Testis (tissue), 5 donors: ENCODE measurements at places on chromosomes 7 and 10.

DNA sequence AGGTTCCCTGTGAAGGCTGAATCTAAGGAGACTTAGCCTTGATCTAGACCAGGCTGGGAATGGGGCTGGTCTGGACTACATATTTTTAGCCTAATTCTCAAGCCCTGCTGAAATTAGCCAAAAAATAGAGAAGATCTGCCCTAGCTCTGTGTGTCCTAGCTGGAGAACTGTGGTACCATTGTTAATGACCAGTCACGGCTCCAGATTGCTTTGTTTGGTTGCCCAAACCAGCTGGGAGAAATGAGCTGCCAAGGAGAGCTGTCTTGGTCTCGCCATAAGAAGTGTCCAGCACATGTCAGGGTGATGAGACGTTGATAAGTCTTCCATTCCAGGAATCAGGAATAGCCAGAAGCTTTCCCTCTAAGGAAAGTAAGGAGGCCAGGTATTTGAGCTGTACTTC, 20.7 kb downstream of the GBX1 start:
- DNase-seq = no peak

DNA sequence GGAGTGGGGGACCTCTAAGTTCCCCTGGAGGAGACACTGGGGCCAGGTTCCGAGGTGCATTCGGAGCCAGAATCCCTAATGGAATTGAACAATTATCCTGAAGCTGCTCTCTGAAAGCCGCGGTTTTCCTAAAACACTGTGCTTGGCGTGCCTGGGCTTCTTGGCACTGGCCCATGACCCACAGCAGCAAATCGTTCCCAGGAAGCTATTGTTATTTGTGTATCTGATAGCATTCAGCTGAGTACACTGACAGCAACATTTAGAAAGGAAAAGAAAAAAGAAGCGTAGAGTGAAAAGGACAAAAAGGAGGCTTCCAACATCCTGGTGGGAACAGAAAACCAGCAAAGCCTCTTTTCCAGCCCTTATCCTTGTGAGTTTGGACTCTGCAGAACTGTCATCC, 339.8 kb downstream of the FRMD4A start:
- DNase-seq = peak; percentile 33

GRCh38 chr10:49381111-49381900, 14.6 kb downstream of the DRGX start:
- DNase-seq = no peak

GRCh38 chr7:44291066-44291732, 34.2 kb downstream of the CAMK2B start:
- DNase-seq = peak; percentile 82

GRCh38 chr10:132118366-132118765, 52.6 kb downstream of the JAKMIP3 start:
- no peak for DNase-seq

DNA sequence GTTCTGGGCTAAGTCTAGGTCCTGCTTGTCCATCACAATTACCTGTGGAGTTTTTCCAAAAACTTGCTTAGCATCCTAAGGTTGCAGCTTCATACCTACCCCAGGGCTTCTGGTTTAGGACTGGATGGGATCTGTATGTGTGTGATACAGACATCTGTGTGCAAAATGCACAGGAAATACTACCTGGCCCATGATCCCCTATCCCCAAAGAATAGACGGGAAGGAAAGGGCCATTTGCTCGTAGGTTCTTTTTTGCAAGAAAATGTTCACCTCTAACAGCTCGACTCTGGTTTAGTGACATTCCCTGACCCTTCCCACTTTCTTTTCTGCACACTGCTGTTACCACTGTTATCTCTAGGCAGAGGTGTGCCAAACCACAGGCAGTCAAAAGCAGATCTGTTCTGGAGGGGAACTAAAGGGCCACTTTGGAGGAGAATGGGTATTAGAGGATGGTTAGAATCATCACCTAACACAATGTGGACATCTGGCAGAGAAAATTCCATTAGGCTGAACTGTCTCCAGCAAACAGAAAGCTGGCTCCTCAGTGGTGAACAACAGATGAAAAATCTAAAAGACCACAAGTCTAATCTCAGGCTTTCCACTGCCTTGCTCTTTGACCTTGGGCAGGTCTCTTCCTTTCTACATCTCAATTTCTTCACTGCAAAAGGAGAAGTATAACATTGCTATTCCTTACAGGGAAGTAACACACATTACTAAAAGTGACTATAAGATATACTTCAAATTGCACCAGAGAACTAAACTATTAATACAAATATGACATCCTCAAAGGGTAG, 107.4 kb downstream of the UBE2H start:
- DNase-seq = no peak
